ENCODE measurements at places on chromosomes 3 and 15.

GRCh38 chr15:39154776-39155175, 426.1 kb upstream of the THBS1 start:
- no peak for DNase-seq

GRCh38 chr3:73707772-73708171, 83.0 kb upstream of the PDZRN3 start:
- DNase-seq: no peak

DNA sequence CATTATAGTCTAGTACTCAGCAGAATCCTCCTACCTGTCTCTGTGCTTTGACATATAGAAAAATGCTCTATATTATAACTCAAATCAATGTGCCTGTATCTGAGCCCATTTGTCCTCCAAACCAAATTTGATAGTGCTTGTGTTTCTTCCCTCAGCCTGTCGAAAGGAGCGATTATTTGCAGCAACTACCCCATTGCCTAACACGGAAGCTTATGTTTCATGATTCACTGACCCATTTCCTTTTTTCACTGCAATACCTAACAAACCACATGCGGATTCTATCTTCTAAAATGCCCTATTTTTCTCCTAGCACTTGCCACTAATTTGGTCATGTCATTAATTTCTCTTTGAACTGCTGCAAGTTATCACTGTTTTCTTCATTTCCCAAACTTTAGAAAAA, 1220.6 kb upstream of the CADM2 start:
- DNase-seq: no peak

DNA sequence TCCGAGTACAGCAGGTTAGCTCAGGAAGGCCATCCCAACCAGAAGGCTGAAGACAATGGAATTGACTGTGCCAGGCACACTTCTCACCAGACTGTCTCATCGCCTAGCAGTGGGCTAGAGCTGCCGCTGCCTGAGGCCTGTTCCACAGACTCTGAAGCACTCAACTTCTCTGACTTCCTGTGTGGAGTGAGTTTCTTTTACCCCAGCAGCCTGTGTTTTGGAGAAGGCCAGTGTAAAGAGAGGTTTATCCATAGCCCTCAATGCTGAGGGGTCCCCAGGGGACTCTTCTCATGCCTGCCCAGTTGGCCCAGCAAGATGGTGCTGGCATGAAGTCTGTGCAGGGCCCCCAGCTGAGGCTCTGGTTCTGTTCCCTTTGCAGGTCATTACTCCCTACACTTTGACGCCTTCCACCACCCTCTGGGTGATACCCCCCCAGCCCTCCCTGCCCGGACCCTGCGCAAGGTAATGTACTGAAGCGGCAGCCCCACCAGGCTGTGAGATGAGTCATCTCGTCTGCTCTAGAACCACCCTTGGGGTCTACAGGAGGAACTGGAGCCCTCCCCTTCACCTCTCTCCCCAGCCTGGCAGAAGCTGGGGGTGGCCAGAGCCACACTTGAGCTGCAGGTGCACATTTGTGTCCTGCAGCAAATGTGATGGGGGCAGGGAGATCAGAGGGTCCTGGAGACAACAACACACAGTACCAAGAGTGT, 5.2 kb upstream of the MANF start:
- no peak for DNase-seq

DNA sequence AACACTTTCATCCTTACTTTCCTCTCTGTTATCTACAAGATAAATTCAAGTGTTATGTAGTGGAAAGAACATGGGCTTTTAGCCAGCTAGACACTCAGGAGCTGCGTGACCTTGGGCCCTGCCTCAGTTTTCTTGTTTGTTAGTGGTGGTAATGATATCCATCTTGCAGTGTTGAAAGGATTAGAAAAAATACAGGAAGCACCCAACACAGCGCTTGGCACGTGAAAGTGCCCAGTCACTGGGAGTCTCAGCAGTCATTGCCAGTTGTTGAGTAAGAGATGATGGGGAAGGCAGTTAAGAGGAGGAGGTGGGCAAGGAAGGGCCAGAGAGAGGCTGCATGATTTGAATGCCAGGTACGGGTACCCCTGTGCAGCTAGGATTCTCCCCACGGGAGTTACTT, 5.3 kb downstream of the PDIA5 start:
- DNase-seq: no peak

DNA sequence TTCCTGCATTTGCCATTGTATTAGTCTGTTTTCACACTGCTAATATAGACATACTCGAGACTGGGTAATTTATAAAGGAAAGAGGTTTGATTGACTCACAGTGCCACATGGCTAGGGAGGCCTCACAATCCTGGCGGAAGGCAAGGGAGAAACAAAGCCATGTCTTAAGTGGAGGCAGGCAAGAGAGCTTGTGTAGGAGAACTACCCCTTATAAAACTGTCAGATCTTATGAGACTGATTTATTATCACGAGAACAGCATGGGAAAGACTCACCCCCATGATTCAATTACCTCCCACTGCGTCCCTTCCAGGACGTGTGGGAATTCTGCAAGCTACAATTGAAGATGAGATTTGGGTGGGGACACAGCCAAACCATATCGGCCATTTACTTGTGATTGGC, 27.8 kb downstream of the YEATS2 start:
- DNase-seq: no peak

DNA sequence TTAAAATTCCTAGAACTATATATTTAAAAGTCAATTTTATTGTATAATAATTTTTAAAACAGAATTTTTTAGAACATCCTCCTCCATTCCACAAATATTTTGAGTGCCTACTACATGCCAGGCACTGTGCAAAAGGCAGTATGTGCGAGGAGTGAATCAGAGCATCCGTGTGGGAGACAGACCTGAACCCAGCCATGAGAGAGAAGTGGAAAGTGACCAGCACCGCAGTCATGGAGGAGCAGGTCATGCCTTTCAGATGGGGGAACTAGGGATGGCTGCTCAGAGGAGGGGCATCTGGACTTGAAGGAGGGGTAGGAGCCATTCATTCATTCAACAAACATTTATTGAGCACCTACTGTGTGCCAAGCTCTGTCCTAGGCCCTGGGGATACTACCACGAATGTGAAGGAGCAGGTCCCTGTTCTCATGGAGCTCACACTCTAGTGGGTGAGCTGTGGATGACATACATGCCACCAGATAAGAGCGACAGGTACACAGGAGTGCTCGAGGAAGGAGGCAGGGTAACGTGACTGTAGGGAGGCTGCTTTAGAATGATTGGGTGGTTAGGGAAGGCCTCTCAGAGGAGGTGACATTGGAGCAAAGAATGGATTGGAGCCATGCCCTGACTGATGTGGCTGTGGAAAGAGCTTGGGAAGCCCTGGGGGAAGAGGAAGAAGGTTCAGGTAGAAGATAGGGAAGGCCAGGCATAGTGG, 3.1 kb upstream of the CHRNA3 start:
- DNase-seq: no peak

DNA sequence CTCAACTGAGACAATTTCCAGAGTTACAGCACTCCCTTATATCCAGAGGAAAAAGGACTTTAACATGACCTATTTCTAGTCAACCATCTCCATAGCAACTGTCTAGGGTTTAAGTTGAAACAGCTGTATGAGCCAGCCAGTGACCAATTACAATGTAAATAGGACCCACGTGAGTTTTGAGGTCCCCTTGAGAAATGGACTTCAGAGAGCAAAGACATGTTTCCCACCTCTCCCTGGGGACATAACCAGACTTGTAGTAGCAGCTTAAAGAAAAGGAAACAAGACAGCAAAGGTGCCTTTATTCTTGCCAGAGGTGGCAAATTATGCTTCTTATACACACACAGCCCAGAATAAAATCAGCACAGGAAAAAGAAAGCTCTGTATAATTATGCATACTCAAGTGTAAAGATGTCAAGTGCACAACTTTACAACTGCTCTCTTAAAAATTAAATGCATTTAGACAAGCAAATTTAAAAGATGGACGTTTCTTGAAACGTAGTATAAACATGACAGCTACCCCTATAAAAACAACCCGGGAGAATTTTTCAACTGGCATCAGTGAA, 40.2 kb downstream of the SUMF1 start:
- DNase-seq: no peak

- DNase-seq: no peak
These were observed 86.4 kb upstream of the WNT7A start for GRCh38 chr3:13966302-13966701.

DNA sequence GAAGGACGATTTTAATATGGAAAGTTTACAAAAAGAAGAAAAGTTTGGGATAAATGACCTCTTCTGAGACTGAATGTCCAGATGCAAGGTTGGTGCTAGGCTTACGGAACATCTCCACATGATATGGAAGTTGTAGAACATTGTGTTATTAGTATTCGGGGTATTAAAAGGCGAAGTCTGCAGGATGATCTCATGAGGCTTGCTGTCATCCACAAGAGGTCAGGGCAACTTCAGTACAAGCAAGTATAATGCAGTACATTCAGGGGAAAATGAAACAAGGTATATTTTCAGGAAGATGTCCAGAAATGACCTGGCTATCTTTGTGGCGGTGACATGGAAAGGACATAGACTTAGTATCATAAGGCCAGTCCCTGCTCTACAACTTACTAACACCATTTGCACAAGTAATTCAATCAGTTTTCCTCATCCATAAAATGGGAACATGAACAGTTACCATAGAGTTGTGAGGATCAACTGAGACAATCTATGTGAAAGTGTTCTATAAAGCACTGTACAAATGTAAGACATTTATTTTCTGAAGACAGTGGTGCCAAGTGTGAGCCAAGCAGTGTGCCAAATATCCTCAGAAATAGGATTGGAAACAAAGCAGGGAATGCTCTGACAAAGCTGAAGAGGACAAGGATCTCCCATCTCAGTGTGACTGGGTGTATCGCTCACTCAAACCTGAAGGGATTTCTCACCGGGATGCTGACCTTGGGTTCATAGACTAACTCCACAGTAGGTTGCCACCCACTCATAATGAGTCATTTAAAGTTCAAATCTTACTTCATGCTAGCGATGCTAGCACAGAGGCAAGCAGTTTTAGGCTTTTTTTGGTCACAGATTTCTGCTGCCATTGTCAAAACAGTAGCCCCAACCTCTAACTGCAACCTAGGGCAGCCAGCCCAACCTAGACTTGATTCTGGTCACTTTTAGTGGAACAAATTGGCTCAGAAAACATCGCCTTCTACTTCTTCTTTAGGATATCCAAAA, 118.3 kb downstream of the TIGIT start:
- no peak for DNase-seq

- DNase-seq: no peak
These were observed 32.7 kb downstream of the DENND4A start for GRCh38 chr15:65759441-65759840.

GRCh38 chr3:180306155-180306554, 269.4 kb upstream of the PEX5L start:
- DNase-seq: no peak

GRCh38 chr3:50516440-50516871, 13.0 kb upstream of the CACNA2D2 start:
- no peak for DNase-seq

DNA sequence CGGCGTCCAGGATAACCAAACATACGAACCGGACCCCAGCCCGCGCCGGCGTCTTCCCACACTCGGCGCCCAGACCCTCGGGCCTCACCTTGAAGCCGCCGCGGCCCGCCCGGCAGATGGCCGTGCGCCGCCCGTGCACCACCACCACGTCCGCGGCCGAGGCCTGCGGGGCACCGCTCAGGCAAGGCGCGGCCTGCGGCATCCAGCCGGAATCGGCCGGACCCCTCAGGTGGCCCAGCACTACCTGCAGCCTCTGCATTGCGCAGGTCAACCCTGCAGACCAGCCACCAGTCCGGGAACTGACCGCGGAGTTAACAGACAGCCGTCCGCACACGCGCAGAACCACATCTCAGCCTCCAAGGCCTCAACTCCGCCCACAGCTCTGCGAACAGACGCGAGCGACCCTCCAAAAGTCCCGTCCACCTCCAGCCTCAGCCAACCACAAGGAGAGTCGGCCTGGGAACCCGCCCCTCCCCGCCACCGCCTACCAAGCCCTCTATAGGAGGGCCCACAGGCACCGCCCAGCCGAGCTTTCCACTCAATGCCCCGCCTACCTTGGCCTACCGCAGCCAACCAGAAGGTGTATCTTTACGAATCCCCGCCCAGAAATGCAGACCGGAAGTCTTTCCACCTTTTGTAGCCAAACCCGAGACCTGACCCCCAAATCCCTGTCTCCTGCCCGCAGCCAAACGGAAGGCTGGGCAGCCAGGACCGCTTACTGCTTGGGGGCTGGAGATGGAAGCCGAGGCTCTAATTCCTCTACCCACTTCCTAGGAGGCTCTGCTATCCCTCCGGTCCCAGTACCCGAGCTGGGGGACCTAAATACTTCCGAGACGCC, at the start of gene ACAA1:
TSS of gene ACAA1 (minus strand) at position 351 of the 838 bp plus-strand sequence. CDS start at position 259, 92 bp downstream.
- DNase-seq: peak; percentile 93

GRCh38 chr15:74928771-74929198, 9.1 kb downstream of the COX5A start:
- DNase-seq: no peak

DNA sequence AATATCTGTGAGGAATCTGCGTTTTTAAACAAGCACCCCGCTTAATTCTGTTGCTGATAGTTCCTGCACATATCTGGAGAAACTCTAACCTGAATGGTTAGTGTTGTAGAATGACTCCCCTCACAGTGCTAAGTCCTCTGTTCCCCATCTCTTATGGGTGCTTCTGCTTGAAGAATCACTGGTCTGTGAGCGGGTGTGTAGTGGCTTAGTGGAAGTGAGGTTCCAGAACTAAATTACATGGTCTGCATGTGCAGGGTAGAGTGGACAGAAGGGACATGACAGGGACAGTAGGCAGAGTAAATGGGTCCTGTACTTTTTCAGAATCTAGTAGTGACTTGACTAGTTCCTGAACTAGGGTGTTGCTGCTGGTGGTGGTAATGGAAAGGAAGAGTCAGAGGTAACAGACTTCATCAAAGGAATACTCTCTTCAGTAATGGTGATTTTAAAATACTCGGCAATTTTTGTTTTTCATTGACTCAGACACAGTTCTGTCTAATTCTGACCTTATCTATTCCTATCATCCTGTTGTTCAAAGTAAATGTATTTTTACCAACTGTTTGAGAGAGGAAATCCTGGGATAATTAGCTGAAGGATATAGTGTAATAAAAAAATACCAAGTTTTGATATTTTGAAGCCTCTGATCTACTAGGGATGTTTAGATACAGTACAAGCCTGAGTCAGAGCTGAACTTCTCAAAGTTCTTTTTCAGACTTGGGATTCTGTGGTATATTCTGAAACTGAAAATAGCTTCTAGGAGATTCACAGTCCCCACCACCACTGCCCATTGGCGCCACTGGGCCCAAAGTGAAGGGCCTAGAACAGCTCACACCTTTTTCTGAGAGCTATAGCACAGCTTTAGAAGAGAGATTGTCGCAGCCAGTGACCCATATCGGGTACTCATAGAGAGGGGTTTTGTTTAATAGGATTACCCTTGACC, 55.5 kb downstream of the FNDC3B start:
- DNase-seq: no peak

DNA sequence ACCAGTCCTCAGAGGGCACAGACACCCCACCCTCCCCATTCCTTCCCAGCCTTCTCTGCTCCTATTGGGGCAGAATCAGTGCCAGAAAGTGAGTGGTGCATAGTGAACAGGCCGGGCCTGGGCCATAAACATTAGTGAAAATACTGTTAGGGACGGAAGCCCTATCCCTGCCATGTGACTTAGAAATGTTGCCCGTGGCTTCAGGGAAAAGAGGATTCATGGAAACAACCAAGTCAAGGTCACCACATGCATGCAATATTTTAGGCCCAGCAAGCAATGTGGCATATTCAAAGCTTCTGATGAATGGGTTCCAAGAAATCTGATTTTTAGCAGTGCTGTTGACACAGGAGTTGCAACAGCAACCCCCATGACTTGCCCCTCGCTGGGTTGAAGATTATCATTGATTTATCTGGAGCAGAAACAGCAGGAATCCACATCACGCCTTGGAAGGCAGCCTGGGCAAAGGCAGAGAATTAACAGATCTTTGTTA, 52.3 kb downstream of the CCNL1 start:
- no peak for DNase-seq

GRCh38 chr3:88082854-88083253, 23.8 kb downstream of the ZNF654 start:
- no peak for DNase-seq

GRCh38 chr15:91609231-91609630, 244.3 kb upstream of the SLCO3A1 start:
- DNase-seq: no peak
